CD4-positive, alpha-beta T cell (primary cell): ENCODE measurements at places on chromosomes 3 and 15. TPM values are rescaled to one million over a fixed set of nuclear protein-coding genes. Genes with fewer than 3 reads are reported as not detected.

CD96 gene
- total RNA-seq: 194 TPM

- no peak for DNase-seq
Measured at GRCh38 chr3:55205990-55206389, 278.1 kb upstream of the LRTM1 start.

DNA sequence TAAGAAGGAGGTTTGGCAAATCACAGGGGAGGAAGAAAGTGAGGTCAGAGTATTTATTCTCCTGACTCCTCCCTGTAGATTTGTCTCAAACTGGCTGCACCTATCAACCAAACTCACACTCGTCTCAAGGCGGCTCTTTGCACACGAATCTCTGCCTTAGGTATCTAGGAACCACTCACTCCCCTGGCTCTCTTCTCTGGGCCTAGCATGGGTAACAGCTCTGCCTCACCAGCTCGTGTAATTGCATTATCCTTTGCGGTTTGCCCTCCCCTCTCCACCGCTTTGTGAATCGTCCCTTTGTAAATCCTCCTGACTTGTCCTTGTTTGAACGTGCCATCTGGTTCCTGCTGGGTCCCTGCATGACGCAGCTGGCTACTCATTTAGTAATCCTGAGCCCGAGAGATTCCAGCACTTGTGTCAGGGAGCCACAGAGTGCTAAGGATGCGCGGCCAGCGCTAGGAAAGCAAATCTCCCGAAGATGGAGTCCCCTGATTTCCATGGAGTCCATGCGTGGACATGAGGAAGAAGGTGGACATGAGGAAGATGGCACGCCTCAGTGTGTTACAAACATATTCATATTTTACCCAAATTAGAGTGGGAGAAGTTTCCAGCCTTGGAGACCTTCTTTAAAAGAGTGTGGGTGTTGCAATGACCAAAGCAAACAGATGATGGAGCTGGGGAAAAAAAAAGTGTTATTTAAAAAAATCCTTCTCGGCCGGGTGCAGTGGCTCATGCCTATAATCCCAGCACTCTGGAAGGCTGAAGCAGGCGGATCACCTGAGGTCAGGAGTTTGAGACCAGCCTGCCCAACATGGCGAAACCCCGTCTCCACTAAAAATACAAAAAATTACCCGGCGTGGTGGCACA is 26.7 kb downstream of the NRROS start:
- DNase-seq: no peak

- DNase-seq: no peak
Measured at GRCh38 chr3:173993299-173993698, 595.8 kb downstream of the NLGN1 start.

DNA sequence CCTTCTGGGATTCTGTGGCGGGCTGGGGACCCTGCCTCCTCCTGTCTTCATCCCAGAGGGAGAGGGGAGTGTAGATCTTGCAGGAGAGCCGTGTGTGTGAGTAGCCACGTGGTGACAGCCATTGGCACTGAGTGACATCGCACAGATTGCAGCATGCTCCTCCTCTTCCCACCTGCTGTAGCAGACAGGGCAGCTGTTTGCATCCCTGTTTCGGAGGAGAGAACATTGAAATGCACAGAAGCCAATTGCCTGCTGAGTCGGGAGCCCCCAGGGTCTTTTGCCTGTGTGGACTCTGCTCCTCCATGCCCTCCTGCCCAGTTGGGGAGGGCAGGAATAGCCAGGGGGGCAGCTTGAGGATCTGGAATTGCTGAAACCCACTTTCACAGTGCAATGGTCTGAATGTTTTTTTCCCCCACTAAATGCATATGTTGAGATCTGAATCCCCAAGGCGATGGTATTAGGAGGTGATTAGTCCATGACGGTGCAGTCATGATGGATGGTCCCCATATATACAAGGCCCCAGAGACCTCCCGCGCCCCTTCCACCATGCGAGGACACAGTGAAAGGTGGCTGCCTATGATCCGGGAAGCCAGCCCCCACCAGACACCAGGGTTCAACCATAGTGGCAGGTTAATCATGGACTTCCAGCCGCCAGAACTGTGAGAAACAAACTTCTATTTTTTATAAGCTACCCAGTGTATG is 66.8 kb downstream of the CHRNA7 start:
- no peak for DNase-seq

GABRB3 gene
- not detected for total RNA-seq

IL17RB gene
- 0.22 TPM for total RNA-seq

ACAD9 gene
- 64.8 TPM for total RNA-seq

DNA sequence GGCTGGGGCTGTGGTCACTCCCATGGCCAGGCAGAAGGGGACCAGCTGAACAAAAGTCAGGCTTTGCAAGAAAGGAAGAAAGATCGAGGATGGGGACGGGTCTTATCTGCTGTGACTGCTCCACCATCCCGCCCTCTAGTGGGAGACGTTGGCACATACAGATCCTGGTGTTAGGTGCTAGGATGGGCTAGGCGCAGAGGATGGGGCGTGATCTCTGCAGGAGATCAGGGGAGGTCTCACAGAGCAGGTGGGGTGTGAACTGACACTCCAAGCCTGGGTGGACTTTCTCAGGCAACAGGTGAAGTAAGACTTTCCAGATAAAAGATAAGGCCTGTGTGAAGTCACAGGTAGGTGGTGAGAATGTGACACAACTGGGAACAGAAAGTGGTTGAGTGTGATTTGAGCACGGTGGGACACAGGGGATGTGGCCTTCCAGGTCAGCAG is 141.9 kb upstream of the SMAD3 start:
- no peak for DNase-seq

DNA sequence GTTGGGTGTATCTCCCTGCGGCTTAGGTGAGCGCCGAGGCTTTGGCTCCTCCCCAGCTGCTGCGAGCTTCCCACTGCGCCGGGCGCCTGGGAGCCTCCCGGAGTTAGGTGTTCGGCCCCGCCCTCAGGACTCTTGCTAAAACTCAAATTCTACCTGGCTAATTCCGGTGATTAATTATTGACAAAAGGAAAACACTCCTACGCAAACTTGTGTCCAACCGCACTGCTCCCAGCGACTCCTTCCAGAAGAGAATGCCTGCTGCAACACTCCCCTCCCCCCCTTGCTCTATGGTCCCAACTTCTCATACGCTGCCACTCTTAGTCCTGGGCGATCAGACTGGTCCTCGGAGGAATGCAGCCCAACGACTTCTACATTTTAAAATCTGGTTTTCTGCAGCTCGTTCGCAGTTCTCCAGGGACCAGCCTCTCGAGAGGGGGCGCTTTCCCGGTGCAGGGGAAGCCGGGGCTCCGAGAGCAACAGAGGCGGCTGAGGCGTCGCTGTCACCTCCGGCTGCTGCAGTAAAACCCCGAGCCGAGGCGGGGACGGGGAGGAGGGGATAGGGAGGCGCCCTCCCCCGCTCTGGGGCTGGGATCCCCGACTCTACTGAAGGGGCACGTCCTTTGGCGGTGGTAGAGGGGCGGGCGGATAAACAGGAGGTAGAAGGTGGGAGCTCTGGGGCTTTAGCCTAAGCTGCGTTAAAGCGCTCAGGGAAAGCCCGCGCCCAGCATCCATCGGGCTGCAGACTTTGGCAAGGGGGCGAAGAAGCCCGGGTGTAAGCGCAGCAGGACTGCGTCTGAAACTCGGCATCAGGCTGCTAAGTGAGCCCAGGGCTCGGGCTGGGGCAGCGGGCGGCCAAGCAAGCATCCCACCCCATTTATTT is at the start of gene SPTSSB:
Gene SPTSSB, minus strand, starts transcription at position 77 of the 880 bp plus-strand sequence. CDS start 25,194 bp downstream, outside the sequence.
- peak; percentile 52 for DNase-seq

- DNase-seq: no peak
Measured at GRCh38 chr3:4340411-4341335, 37.5 kb downstream of the SETMAR start.

DNA sequence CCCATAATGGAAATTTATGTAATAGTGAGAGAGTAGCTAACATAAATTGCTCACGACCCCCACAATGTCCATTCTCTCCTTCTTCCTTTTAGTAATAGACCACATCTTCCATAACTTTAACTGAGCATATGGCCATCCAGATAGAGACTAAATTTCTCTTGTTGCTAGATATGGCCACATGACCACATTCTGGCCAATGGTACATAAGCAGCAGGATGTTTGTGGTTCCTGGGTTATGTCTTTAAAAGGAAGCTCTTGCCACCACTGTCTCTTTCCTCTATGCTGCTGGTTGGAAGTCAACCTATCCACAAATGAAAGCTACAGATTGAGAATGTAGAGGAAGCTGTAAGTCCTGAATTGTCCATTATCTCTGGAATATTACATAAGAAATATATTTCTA is 59.7 kb upstream of the NPHP3 start:
- no peak for DNase-seq

DNA sequence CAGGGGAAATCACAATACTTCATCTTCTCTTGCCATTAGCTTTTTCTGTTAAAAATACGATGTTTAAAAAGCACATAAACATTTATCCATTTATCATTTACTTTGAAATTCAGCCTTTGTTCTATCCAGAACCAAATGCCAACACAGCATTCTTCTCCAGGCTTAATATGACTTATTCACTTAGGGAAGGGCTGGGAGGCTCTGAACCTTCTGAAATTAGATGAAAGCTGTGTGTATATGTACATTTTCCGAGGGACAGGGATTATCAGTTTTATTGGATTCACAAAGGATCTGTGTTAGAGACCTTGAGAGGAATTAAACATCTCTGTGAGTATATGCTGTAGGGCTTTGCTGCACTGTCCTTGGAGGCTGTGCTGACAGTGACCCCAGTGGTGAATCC is 210.6 kb upstream of the UBE3A start:
- no peak for DNase-seq

- DNase-seq: no peak
Measured at GRCh38 chr3:186099178-186099577, 9.7 kb downstream of the ETV5 start.

FBXW12 gene
- total RNA-seq: not detected

- no peak for DNase-seq
Measured at GRCh38 chr3:11850003-11850402, 3.3 kb upstream of the TAMM41 start.

DNA sequence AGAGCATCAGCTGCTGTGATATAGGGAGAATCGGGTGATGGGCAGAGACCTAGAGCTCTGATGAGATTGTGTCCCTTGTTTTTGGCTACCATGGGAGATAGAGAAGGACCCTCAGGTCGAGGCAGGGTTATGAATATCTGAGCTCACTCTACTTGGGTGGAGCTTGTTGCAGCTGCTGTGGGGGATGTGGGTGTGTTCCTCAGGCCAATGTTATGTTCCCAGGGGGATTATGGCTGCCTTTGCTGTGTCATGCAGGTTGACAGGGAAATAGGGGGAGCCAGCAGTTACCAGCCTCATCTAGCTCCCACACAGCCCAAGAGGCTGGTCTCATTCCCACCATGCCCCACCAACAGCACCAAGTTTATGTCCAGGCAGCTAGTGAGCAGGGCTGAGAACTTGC is 131.5 kb downstream of the TRIM42 start:
- DNase-seq: no peak

DNA sequence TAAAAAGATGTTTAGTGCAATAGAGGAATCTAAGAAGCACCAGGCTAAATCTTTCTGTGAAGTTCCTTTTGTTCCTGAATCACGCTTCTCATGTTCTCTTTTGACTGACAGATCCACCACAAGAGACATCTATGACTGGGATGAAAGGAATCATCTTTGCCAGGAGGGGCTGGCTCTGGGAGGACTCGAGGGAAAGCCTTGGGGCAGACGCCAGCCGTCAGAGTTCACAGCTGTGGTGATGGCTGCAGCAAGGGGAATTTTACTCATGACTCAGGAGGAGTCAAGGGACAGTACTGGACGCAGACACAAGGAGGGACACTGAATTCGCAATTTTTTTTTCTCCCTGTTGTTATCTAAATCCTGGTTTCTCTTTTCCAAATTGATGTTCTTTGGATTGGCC is 38.7 kb downstream of the C3orf38 start:
- no peak for DNase-seq

DNA sequence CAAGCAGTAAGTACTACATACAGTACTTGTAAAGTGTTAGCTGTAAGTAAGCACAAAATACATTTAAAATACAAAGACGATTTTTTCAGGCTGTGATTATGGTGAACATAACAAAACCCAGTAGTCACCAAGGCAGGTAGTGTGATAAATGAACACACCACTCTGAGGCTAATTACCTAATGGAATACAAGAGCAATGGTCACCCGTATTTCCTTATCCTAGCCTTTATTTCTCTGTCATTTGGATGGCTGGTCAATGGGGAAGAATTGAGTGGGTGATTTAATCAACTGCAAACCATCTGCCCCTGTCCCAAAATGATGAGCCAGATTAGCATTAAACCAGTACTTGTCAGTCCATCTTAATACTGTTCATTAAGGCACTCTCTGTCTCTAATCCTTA is 89.2 kb upstream of the CGNL1 start:
- no peak for DNase-seq

DNA sequence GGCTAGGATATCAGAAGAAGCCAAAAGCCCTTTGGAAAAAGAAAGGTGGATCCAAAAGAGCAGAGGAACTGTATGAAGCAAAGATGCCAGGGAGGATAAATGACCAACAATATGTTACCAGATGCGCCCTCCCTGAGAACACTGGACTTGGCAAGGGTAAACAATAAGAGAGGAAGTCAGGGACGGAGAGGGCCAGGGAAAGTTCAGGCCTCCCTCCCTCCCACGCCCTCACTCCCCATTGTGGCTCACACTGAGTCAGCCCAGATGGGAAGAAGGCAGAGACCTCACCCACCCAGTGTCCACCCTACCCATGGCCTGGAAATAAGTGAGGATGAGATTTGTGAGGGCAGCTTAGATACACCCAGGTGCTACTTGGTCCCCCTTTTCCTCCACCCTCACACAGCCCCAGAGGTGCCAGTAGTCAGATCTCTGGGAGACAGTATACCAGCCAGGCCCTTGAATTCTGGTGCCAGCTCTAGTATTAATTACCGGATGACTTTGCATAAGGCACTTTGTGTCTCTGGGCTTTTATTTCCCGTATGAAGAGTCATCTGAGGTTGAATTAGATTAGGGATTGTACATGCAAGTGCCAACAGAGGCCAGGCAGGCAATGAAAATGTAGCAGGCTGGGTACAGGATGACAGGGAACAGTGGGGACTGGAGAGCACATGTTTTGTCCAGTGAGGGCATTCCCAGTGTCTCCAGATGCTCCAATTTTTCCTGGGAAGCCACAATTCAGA is 35.1 kb upstream of the FRMD4B start:
- DNase-seq: no peak

RPL14 gene
- 3,546 TPM for total RNA-seq

- peak; percentile 43 for DNase-seq
Measured at GRCh38 chr3:190862209-190863118, at the start of gene GMNC. TSS of gene GMNC (minus strand) at chr3:190862694. CDS start at chr3:190862615, 79 bp downstream.

- DNase-seq: no peak
Measured at GRCh38 chr3:14179114-14179465, 473 bp downstream of the LSM3 start.

- DNase-seq: no peak
Measured at GRCh38 chr3:21877214-21877754, 126.3 kb upstream of the ZNF385D start.

- DNase-seq: no peak
Measured at GRCh38 chr15:40845036-40845435, 1.2 kb downstream of the SPINT1 start.
